ENCODE measurements at places on chromosomes 16 and 17. TPM values are rescaled to one million over a fixed set of nuclear protein-coding genes. Genes with fewer than 3 reads are reported as not detected.

DNA sequence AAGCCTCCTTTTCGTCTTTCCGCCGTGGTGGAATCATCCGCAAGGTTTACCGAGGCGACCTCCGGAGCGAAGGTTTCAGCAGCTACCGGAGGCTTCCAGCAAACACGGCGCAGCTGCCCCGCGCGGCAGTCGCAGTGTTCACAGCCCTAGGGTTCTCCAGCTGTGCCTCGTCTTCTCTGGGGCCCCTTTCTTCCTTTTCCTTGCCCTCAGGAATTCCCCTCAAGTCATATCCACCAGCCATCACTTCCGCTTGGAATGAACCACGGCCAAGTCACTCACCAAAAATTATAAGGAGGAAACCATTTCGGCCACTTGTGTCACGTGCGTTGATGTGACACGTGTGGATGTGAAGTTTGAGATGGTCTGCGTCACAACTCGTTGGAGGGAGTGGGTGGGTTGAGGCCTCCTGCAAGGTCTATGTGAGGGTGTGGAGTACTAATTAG is 636 bp upstream of the ERN1 start:
- peak; percentile 35 for DNase-seq

DNA sequence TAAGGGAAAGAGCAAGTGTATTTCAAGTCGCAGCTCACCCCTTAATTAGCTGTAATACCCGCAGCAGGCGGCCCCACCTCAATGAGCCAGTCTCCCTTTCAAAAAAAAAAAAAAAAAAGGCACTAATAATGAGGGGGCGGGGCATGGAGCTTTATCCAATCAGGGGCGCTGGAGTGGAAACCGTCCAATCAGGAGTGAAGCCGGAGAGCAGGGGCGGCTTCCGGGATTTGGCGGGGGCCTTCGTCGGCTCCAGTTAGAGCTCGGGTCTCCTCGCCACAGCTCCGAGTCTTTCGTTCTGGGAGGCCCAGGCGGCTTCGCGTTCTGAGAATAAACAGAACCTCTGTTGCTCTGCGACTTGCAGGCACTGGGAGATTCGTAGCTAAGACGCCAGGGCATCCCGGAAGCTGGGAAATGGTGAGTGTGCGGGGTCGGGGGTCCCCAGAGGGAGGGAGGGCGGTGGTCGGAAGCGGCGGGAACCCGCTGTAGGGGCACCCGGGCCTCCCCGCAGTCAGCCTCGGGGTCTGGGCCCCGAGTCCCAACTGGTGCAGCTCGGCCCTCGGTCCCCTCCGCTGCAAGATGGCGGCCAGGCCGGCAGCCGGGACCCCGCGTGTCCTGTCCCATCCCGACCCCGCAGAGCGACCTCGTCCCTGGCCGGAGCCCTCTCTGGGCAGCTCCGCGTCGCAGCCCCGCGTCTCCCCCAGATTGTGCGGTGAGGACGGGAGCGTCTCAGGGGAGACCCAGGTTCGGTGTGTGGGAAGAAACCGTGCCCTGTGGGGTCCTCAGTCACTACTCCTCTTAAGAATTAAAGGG is at the start of gene ZNF267:
Gene ZNF267, plus strand, starts transcription at position 252 of the 810 bp plus-strand sequence. Its CDS starts 160 bp downstream, at position 412.
- DNase-seq, result peak; percentile 91

MEOX1 gene
- total RNA-seq, result 10.9 TPM

DNA sequence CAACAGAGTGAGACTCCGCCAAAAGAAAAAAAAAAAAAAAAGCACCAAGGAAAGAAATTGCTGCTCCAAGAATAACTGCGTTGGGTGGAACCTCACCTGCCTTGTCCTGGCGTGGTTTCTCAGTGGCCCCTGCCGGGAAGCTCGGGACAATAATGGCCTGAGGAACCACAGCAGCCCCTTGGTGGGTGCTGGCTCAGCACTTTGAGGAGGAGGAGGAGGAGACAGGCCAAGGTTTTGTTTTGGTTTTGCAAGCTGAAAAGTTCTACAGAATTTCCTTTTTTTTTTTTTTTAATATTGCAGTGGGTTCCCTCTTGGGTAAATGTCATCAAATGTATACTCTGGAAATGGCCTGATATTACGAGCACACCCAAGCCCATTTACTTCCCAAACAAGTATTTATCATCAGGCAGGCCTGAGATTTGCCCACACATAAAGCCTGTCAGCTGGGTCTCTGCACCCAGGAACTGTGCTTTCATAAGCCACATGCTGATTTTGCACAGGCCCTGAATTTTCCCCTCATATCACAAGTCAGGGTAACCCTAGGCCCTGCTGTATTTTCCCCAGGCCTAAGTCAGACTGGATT is 78.3 kb downstream of the SOCS1 start:
- DNase-seq, result no peak

- no peak for DNase-seq
Observed at GRCh38 chr16:11734653-11735043, 8.0 kb downstream of the TXNDC11 start.
